ENCODE measurements at places on chromosomes 16 and 17.

- no peak for DNase-seq
These were observed 38.1 kb downstream of the CMC2 start for GRCh38 chr16:80968386-80969113.

GRCh38 chr16:24729951-24730815, 732 bp downstream of the TNRC6A start:
- DNase-seq: no peak

DNA sequence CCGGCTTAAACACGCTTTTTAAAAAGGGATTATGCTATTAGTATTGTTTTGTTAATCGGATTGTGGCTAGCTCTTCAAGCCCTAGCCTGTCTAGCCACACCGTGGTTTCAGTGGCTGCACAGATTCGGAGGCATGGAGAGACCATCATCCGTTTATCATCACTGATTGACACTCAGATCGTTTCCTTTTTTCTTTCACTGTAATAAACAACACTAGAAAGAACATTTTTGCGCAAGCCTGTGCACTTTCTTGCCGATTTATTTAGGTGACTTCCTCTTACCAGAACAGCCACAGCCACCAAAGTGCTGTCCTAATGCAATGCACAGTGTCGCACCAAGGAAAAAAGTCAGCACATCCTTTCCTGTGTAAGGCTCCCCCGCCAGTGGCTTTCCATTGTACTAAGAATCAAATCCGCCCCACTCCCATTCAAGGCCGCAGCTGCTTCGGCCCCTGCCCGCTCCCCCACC, 78.2 kb downstream of the CRISPLD2 start:
- DNase-seq: no peak

GRCh38 chr16:50402298-50402895, 33.6 kb upstream of the BRD7 start:
- no peak for DNase-seq

DNA sequence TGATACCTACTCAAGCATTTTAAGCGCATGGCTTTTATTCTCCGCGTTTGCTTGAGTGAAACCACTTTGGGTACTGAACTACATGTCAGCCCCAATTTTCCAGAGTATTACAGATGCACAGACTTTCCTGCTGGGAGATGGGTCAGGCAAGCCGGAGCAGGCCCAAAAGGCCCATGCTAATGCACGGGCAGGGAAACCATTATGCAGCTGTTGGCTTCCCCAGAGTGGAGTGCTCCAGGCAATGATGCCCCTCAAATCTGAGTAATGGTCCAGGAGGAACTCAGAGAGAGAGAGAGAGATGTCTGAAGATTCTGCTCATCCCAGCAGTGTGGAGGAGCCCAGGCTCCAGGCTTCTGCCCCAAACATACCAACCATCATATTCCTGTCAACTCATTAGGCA, 80.2 kb downstream of the CDH11 start:
- DNase-seq: no peak

DNA sequence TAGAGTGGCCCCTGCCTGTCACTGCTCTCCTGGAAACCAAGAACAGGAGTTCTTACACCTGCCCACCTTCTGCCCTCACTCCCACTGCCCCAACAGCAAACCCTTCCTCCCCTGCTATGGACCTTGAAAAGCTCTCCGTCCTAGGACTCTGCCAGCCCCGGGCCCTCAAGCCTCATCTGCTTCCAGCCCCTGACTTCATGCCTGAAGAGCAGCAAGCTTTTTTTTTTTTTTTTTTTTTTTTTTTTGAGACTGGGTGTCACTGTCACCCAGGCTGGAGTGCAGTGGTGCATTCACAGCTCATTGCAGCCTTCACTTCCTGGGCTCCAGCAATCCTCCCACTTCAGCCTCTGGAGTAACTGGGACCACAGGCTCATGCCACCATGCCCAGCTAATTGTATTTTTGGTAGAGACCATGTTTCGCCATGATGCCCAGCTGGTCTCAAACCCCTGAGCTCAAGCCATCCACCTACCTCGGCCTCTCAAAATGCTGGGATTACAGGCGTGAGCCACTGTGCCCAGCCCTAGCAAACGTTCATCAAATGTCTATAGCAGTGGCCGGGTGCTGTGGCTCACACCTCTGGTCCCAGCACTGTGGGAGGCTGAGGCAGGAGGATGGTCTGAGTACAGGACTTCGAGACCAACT, 16.9 kb downstream of the CARHSP1 start:
- DNase-seq: no peak

GRCh38 chr17:56602292-56603130, 9.0 kb downstream of the NOG start:
- DNase-seq: no peak

DNA sequence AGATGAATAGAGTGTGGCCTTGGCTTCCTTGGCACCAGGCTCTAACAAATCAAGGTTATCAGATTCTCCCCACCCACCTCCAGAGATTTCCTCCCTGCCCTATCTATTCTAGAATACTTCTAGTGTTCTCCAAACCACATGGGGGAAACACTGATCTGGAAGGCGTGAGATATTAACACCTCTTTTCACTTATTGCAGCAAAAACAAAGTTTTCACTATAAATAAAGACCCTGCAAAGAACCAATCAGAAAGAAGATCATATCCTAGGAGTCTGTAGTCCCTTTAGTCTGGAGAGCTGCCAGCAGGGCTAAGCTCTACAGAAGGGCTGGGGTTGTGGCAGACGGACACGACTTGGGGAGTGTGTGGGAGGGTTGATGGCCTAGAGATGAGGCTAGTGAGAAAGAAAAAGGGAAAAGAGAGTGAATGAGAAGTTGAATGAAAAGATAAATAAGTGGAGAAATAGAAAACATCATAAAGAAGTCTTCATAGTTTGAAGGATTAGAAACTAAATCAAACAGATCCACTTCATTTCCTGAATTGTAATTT, 8.6 kb upstream of the SKAP1 start:
- DNase-seq: no peak

DNA sequence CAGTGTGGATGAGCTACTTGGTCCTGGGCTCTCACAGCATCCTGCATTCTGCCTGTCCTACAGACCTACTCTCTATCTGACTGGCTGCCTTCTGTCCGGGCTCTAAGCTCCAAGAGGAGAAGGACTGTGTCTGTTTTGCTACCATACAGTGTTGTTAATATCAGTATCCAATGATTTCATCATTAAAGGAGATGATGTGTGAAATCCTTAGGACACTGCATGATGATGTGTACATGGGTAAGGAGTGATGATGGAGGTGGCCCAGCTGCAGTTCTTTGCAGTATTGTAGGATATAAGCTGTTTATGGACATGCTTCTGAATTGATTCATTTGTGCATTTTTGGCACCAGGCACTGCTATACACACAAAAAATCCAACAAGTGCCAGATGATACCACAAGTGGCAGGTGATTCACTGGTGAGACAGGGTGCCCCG, 536.9 kb upstream of the CDH11 start:
- no peak for DNase-seq

All from upper lobe of left lung (tissue), 6 donors.